ENCODE measurements at places on chromosomes 16 and 17.

DNA sequence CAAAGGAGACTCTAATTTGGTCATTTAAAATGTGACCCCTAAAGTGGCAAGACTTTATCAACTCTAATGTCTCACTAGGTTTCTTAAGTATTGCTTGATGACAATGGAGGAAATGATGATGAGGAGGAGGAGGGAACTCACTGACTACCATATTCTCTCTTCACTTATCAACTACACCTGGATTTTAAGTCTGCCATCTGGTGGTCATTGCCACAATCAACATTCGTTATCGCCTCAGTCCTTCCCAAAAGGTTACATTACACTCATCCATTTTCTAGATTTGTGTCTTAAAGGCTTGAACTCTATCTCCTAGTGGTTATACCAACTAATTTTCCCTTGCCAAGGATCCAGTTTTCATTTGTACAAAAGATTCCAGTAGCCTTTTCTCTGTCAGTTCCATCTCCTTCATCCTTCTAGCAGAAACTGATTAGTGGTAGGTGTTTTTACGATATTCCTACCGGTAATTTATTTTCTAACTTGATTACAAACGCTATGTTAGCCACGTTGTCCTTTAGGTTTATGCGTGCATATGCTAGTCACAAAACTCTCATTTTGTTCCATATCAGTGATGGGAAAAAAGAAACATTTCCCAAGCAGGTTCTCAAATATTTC is 114.6 kb upstream of the NOG start:
- peak; percentile 47 for DNase-seq

GRCh38 chr16:57104706-57105105 is 12.3 kb downstream of the CPNE2 start:
- DNase-seq: no peak

DNA sequence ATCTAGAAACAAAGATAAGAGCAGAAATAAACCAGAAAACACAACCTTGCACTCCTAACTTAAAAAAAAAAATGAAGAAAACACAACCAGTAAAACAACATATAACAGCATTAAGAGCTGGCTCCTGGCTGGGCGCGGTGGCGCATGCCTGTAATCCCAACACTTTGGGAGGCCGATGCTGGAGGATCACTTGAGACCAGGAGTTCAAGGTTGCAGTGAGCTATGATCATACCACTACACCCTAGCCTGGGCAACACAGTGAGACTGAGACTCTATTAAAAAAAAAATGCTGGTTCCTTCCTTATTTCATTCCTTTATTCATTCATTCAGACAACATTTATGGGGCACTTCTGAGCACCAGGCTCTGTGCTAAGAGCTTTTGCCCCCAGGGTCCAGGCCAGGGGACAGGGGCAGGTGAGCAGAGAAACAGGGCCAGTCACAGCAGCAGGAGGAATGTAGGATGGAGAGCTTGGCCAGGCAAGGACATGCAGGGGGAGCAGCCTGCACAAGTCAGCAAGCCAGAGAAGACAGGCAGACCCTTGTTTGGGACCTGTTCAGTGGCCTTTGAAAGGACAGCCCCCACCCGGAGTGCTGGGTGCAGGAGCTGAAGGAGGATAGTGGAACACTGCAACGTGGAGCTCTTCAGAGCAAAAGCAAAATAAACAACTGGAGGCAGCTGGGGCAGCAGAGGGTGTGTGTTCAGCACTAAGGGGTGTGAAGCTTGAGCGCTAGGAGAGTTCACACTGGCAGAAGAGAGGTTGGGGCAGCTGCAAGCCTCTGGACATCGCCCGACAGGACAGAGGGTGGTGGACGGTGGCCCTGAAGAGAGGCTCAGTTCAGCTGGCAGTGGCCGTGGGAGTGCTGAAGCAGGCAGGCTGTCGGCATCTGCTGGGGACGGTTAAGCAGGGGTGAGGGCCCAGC is 2.6 kb downstream of the STH start:
- no peak for DNase-seq

DNA sequence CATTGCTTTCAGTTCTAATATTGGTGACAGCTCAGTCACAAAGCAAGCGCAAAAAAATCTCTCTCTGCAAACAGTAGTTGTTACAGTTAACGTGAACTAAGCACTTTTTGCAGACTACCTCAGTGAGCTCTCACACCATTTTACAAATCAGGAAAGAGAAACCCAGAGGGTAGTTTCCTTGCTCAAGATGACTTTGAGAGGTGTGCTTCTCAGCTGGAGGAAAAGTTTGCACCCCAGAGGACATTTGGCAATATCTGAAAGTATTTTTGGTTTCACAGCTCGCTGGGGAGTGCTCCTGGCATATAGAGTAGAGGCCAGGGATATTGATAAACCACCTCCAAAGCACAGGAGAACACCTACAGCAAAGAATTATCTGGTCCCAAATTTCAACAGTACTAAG is 741.1 kb upstream of the EEF2KMT start:
- no peak for DNase-seq

GRCh38 chr17:57946798-57947358 is 8.3 kb downstream of the CUEDC1 start:
- peak; percentile 80 for DNase-seq
